ENCODE measurements at places on chromosomes 16 and 17.

DNA sequence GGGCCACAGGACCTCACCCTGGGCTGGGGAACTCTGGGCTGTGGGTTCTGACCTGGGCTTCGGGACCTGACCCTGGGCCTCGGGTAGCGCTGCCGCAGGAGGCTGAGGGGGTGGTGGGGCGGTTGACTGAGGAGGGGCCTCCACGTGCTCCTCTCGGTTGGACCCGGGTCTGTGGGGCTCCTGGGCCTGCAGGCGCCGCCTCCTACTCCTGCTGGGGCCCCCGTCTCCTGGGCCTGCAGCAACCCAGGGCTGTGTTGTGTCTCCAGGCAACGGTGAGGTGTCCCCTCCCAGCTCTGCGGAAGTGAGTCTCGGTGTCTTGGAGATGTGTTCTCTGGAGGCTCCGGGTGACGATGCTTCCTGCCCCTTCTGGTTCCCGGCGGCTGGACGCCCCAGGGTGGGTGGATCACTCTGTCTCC lies 41.5 kb upstream of the GNG13 start:
- DNase-seq, result no peak

GRCh38 chr17:57299176-57299575 lies 42.9 kb downstream of the MSI2 start:
- no peak for DNase-seq

GRCh38 chr17:40072040-40072734 lies 9.4 kb downstream of the THRA start:
- no peak for DNase-seq

DNA sequence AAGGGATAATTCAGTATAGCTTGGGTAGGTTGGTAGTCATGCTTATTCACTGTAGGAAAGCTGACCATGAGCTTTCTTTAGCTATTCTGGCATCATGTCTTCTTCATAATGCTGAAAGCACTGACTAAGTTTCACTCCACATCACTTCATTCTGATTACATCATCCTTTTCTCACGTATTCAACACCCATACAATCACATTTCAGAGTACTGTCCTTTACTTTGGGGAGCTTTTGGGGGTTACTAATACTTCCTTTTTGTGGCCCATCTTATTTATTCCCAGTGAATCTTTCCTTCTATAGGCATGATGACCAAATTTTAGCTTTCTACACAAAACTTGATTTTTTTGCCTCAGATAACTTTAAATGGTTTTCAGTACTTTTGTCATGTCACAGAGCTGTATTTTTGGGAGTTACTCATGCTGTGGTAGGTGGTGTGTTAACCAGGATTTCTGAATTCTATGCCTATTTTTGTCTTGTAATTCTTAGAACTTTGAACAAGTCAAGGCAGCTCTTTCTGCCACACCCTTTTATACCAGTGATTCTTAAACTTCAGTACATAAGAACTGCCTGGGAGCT lies 23.5 kb downstream of the TADA2A start:
- DNase-seq, result no peak

DNA sequence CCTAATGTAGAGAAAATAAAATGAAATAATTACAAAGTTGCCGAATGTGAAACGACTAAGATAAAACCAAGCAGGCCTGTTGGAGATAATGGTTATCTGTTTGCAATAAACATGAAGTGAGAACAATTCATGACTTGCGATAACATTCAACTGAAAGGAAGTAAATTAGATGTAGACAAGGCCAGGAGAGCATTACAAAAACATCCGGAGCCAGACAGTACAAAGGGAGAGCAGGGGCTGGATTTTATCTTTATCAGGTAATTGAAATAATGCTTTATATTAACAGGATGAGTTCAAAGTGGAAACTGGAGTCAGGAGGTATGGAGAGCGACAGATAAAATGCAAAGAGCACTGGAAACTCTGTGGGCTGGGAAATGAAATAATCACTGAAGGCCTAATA lies 265.6 kb upstream of the GOT2 start:
- DNase-seq, result no peak

All from stimulated activated CD8-positive, alpha-beta memory T cell treated with anti-CD3 and anti-CD28 coated beads, Interleukin-4, amount 100 ng/mL, for 1 hour (primary cell).